CD4-positive, alpha-beta T cell treated with Interleukin-4 for 1 hour (primary cell): ENCODE measurements at places on chromosomes 6 and 20.

DNA sequence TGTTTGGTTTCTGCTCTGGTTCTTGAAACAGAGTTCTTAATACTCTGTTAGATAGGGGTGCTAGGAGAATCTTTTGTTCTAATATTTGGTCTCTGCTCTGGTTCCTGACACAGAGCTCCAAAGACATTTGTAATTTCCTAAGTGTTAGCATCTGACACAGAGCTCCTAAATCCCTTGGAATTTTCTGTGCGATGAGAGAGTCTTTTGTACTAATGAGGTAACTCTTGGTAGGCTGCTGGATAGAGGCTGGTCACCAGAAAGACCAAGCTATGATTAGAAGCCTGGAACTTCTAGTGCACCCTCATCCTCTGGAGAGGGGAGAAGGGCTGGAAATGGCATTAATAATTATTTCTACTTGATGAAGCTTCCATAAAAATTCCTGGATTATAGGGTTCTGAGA, 7.7 kb upstream of the CD109 start:
- no peak for DNase-seq

GRCh38 chr6:161272635-161273273, 1.1 kb downstream of the AGPAT4 start:
- DNase-seq, result no peak

DNA sequence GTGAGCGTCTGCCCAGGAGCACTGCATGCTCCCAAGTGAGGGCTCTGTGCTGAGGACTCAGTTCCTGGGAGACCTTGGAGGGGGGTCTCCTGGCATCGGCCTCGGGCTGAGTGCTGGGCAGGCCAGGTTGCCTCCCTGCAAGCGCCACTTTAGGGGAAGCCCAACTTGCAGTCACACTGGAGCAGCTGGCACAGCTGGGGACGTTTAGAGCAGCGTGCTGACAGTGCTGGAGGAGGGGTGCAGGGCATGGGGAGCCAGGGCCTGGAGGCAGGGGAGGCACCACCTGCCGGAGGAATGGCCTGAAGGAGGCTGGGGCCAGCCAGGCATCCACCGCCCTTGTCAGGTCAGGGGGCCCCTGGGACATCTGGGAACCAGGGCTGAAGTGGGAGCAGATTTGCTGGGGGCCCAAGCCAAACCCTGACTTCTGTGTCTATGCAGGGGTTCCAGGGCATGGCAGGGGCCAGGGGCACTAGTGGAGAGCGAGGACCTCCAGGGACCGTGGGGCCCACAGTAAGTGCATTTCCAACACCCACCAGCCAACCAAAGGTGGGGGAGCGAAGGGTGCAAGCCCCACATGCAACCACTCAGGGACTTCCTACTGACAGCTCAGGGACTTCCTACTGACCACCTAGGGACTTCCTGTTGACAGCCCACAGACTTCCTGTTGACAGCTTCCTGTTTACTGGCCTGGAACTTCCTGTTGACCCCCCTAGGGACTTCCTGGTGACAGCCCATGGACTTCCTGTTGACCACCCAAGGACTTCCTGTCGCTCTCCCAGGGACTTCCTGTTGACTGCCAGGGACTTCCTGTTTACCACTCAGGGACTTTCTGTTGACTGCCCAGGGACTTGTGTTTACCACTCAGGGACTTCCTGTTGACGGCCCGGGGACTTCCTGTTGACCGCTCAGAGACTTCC, 33.6 kb downstream of the COL20A1 start:
- DNase-seq, result peak; percentile 5

DNA sequence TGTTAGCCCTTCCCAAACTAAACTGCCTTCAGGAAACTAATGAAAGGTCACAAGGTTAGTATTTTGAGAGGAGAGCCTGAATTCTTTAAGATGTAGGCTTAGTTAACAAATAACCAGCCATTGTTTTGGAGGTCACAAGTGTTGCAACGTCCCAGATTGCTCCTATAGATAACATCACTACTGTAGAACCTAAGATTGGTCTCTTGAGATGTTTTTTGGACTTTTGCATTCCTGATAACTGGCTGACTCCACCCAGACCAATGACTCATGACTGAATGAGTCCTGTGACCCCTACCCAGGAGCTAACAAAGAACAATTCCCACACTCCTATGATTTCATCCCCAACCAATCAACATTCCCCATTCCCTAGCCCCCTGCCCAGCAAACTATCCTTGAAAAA, 178.8 kb downstream of the SCP2D1 start:
- DNase-seq, result no peak

DNA sequence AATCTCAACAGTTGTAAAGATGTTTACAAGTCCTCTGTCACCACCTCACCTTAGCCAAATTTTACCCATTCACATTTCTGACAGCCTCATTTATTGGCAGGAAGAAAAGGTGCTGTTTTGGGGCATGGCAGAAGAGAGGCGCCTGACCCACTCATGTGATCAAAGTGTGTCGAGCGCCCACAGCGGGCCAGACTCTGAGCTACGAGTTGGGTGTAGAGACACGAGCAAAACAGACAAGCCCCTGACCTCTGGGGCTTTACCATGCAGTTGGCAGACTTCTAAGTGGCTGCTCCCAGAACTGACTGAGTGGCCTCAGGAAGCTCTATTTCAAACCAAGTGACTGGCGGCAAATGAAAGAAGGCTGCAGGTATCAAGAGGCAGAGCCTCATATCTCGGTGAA, 167.0 kb downstream of the SOBP start:
- no peak for DNase-seq

DNA sequence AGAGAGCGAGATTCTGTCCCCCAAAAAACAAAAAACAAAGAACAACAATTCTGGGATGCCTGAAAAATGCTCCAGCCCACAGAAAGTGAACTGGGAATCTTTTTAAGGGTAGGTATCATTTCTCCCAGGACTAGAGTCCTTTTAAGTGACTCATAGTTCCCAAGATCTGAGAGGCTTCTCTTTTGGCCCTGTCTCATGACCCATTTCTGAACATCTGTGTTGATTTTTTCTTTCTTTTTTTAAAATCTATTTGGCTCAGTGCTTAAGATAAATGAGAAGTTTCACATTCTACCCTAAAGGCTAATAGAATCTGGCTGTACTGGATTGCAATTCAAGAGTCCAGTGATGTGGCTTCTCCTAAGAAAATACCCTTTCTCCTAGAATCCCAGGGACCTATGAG, 217.6 kb upstream of the FOXQ1 start:
- no peak for DNase-seq

- no peak for DNase-seq
These were observed 13.2 kb upstream of the ATXN1 start for GRCh38 chr6:16774437-16774836.

- DNase-seq, result no peak
These were observed 2.4 kb downstream of the MYBL2 start for GRCh38 chr20:43669332-43669731.

DNA sequence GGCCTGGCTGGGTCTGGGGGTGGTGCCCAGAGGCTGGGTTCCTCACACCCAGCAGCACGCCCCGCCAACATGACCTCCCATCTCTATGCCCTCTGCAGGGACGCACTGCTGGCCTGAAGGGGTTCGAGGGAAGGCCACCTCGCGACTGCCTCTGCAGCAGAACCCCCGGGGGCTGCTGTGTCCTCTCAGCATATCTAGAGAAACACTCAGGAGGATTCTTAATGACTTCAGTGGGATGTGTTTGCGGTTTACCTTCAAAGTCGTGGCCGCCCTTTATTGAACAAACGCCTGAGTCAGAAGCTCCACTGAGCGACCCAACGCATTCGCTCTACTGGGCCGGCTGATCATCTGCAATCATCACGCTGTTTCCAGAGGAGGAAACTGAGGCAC, 54.8 kb upstream of the GATA5 start:
- DNase-seq, result no peak

- no peak for DNase-seq
These were observed 34.5 kb downstream of the PLCG1 start for GRCh38 chr20:41171736-41172295.

DNA sequence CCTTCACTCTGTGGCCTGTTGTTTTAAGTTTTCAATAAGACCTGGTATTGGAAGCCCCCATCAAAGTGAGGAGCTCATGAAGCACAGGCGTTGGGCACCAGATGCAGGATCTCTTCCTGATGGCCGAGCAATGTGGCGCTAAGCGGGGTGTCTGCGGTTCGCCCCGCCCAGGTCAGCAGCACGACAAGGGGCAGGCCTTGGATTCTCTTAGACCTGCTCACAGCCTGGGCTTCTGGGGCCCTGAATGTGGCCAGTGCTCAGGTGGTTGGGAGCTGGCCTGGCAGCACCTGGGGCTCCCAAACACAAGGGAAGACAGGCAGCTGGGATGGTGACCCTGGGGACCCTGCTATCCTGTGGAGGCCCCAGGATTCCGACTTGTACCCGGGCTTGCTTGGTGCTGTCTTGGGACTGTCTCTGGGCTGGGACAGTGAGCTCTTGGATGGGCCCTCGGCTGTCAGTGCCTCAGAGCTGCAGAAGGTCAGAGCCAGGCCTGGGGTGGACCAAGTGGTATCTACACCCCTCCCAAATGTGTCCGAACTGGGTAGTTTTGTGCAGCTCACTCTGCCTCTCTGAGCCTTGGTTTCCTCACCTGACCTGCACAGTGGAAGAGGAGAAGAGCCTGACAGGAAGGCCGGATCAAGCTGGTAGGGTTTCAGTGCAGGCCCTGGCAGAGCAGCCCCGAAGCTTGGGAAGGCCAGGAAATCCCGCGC, 69.1 kb downstream of the PHACTR3 start:
- no peak for DNase-seq

DNA sequence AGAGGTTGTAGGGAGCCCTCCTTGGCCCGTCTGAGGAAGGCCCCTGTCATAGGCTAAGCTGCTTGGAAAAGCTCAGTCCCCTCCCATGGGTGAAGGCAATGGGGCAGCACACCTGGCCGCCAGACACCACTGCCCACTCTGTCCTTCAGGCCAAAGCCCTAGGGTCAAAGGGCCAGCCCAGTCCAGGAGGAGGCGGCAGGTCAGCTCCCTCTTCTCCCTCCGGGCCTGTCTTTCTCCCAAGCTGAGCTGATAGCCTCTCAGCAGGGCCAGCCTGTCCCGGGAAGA, 5.1 kb upstream of the CLPSL2 start:
- no peak for DNase-seq

DNA sequence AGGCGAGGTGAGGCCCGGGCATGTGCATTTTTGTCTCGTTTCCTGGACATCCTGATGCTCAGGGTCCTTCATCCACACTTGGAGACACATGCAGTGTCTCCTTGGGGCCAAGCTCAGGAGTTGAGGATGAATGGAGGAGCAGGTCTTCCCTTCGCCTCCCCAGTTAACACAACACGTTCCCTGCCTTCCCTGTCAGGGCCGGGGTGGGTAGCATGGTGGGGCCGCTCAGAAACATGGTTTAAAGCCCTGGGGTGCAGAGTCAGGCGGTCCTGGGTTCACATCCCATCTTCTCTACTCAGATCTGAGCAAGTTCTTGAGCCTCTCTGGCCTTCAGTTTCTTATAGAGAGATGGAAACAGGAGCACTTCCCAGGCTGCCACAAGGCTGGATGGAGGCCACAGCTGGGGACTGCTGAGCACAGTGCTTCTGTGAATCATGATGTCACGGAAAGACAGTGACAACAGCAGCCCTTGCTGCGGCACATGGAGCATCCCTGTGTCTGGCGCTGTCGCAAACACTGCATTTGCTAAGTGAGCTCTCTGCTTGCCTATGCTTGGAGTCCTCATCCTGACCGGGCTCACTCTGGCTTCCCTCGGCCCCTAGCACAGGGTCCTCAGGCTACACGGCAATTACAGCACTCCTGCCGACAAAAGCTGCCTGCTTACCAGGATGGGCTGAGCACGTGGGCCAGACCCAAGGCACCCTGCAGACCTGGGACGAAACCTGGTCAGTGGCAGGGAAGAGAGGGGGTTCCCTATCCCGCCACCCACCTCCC, 45.6 kb upstream of the STX16 start:
- no peak for DNase-seq

DNA sequence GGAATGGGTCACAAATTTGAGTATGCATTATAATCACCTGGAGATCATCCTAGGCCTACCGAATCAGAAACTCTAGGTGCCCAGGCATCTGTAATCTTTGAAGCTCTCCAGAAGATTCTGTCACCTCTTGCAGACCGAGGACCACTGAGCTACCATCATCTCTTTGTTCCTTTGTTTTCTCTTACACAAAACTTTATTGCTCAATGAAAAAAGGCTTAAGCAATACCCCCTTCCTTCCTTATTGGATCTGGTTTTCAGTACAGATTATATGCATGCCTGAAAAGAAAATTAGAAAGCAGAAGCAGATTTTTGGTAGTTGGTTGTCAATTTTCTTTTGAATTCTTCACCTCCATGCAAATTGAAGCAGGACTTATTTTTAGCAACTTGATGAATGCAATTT, 31.3 kb downstream of the STX11 start:
- no peak for DNase-seq

DNA sequence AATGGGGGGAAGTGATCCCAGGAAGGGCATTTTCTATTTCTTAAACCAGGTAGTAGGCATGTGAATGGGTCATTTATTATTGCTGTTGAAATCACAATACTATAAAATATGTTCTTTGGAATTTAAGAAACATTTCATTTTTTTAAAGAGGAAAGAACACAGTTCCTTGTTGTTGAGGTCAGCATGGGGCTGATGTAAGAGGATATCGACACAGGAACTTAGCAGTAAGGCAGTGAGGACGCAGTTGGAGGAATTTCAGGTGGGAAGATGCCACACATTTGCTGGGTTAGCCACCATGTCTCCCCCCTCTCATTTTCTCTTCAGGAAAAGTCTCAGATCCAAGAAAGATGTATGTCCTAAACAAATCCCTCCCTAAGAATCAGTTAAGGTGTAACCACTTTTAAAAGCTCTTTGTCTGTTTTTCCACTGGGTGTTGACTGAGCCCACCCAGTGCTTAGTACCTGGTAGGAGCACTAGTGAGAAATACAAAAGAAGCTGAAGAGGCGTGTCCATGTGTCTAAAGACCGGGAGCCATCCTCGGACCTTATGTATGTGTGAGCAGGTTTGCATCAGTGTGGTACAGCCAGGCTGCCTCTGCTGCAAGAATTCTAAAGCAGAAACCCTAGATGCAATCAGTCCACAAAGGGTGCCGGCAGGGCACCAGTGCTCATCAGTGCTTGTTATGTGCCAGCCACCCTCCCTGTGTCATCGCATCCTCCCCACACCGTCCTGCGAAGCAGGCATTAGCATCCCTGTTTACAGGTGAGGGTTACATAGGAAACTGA, 98.9 kb downstream of the TCP11 start:
- DNase-seq, result no peak

GRCh38 chr6:38078671-38079070, 259.1 kb downstream of the ZFAND3 start:
- DNase-seq, result no peak

- DNase-seq, result no peak
These were observed at the start of gene ADGRF4 for GRCh38 chr6:47698342-47698787. Gene ADGRF4, plus strand, starts transcription at chr6:47698580. Its CDS starts 8,666 bp downstream, at chr6:47707246.

DNA sequence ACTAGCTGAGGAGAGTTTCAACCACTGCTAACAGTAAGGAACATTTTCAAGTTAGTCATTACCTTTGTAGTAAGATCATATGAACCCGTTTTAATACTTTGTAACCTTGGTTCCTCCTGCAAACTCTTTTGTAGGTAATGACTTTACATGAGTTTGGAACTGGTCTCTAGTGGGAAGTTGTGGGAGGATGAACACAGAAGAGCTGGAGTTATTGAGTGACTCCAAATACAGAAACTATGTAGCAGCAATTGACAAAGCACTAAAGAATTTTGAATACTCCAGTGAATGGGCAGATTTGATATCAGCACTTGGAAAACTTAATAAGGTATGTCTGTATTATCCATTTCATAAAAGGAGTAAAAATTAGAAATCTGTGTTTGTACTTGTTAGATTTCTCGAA, 29.3 kb downstream of the DOP1A start:
- DNase-seq, result no peak
